NCI-H1417 treated with DMSO at 0.1 percent for 48 hours (cell line): ENCODE measurements at places on chromosomes 3 and 15.

GRCh38 chr3:189143771-189144170, 28.0 kb upstream of the TPRG1 start:
- DNase-seq, result no peak

- no peak for DNase-seq
Observed at GRCh38 chr3:84962415-84962814, 3.6 kb downstream of the CADM2 start.

DNA sequence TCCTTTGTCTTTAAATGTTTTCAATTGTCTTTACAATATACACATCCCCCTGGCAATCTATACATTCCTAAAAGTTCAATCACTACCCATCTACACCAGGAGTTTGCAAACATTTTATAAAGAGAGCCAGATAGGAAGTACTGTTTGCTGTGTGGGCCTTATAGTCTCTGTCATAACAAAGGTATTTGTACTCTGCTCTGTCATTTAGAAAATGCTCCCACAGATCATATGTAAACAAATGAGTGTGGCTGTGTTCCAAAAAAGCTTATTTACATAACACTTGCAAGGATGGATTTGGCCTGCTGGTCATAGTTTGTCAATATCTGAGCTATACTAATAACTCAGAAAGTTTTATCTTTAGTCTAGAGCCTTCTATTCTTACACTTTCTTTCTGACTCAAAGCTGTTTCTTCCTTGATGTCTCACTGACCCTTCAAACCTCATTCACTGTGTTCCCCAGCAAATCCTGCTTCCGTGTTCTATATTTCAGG, 511.9 kb downstream of the GBE1 start:
- no peak for DNase-seq

- DNase-seq, result peak; percentile 18
Observed at GRCh38 chr15:74302821-74303359, 64.6 kb downstream of the CYP11A1 start.

DNA sequence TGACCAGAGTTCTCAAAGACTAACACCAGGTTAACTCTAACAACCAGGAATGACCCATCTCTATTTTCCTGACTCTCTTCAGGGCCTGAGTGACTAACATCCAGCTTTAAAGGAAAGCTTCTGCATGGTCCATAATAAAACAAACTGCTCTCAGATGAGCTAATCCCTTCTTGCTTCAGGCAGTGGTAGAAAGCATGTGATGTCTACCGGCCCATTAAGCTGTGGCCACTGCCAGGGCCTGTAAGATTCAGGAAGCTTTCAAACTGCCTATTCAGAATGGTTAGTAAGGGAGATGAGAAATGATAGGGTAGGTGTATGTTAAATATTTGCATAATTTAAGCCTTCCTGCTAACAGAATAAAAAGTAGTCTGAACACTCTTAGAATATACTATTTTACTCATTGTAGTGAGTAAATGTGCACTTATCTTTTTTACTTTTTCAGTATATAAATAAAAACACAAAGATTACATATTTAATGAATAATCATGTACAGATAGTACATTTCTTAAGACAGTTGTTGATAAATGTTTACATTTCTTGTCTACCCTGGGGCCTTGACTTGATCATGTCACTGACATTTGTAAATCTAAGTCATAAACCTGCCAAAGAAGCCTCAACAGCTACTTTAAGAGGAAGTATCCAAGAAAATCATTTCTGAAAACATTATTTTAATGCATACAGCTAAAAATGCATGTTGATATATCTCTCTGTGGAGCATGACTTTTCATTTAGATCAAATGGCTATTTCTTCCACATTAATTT, 222.0 kb downstream of the MCTP2 start:
- no peak for DNase-seq

GRCh38 chr3:131694376-131694775, 191.6 kb upstream of the MRPL3 start:
- DNase-seq, result no peak

DNA sequence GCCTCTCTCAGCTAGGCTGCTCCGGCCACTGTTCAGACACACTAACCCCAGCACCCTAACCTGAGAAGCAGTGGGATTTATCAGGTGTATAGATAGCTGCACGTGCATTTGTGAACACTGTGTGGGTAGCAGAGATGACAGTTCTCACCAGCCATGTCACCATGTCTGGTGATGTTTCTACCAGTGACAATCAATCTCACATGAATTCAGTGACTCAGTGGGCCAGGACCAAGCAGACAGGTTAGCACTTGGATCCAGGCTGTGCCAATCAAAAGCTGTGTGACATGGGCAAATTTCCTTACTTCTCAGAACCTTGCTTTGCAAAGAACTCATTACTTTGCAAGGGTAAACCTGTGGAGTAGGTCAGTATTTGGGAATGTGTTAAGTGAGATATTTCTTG, 65.3 kb upstream of the GATM start:
- no peak for DNase-seq

DNA sequence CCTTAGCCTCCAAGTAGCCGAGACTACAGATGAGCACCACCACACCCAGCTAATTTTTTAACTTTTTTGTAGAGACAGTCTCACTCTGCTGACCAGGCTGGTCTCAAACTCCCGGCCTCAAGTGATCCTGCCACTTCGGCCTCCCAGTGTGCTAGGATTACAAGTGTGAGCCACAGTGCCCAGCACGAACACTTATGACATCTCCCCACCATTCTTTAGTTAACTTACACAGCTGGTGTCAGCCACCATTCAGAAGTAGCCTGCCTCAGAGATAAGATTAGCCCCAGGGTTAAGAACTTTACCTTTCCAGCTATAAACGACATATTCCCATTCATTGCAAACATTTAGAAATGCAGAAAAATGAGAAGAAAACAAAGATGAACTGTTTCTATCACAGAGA, 58.2 kb downstream of the TRPM7 start:
- DNase-seq, result no peak

DNA sequence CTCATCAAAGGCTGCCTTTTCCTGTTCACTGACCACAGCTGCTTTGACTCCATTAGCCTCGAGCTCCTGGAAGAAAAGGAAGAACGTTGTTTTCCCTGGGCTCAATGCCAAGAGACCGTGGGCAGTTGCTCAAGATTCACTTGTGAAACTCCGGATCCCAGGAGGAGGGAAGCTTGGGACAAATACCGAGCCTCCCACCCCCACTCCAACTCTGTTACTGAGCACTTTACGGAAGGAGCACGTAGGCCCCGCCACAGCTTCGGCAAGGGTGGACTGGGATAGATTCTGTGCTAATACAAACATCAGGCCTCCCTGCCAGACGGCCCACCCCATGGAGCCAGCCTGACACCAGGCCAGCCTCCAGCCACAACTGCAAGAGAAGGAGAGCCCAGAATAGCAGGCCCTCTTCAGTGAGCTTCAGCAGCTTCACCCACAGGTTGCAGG, 10.8 kb upstream of the FANCD2 start:
- no peak for DNase-seq

DNA sequence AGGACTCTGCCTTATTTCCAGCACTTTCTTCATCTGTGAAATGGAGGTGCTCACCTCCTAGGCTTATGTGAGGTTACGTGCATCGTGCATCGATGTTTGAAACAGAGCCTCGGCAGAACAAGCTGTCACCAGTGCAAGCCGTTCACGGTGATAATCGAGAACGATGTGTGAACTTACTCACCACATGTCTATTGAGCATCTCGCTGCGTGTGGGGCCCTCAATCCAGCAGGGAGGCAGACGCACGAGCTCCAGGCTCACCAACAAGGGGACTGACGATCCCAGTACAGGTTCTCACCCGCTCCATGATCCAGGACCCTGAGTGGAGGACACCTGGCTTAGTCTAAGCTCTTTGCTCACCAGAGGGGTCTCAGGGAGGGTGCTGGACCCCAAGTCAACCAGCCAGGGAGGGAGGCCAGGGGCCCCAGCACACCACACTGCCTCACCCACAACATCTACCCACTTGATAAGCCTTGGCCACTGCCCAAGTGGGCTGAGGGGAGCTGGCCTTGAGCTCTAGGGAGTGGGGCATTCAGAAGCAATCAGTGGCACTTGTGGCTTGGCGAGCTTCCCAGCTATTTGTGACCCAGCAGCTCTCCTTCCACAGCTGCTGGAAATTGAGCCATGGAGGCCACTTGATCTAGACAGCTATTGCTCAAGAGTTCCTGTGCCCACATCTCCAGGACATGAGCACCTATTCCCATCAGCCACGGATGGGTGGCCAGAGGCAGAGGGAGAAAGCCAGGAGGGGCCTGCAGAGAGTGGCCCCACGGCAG, 34.4 kb upstream of the SLC6A1 start:
- no peak for DNase-seq

DNA sequence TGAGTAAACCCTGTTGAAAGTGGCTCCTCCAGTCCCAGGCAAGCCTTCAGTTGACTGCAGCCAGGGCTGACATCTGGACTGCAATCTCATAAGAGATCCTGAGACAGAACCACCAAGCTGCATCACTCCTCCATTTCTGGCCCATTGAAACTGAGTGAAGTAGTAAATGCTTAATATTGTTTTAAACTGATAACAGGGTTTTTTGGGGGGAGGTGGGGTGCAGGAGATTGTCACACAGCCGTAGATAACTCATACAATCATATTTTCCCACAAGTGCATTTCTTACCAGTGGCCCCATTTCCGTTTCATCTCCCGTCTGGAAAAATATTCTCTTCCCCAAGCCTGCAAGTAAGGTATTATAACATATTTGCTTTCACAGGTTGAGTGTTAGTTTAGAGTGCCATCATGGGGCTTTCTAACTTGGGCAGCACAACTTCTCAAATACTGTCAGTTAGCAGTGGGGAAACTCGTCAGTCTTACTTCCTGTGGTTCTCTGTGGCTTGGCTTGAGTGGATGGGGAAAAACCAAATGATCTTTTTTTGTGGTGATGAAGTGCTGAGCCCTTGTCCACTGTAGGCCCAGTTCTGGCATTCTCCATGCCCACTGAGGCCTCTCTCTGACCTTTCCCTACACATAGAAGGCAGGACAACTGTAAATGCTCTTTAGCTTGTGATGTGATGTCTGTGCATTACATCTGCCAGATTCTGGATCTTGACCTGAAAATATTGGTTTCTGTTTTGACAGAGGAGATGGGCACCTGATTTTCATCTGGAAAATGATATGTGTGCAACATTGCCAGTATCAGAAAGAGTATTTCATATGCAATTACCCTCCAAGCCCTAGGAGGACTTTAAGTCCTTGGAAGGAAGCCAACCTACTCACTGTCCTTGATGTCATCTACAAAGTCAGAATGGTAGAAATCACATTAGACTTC, 90.1 kb upstream of the BHLHE40 start:
- no peak for DNase-seq

- DNase-seq, result no peak
Observed at GRCh38 chr3:72155391-72156064, 370.6 kb upstream of the PROK2 start.

DNA sequence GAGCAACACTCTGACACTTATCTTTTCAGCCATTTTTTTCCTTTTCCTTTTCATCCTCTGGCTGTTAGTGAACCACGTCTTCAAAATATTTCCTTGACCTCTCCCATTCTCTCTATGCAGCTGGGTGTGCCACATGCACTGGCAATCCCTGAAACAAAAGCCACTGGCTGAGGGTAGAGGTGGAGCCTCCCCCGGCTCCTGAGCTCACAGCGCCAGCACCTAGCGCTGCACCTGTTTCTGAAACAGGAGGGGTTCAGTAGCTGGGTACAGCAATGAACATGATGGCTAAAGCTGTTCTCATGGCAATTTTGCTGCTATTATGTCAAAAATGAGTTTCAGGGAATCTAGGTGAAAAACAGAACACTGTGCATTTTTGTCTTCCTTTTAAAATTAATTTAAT, 314.7 kb upstream of the ATP10A start:
- DNase-seq, result no peak

GRCh38 chr15:52506549-52506948, 22.1 kb downstream of the MYO5A start:
- DNase-seq, result no peak

DNA sequence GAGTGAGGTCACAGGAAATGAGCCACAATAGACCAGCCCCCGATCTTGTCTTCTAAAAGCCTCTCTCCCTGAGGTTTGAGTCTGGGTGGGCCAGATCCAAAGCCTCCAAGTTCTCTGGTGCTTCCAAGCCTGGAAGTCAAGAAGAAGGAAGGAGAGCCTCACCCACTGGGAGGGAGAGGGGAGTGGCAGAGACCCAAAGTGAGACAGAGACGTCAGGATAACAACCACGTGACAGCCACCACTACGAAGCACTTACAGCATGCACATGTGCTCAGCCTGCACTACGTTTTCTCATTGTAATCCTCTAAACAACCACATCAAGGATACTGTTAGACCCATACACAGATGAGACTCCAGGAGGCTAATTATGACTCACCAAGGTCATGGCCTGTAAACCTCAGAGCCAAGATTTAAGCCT, 197.3 kb upstream of the LINGO1 start:
- no peak for DNase-seq

- no peak for DNase-seq
Observed at GRCh38 chr3:167872941-167873340, 137.4 kb downstream of the SERPINI1 start.

DNA sequence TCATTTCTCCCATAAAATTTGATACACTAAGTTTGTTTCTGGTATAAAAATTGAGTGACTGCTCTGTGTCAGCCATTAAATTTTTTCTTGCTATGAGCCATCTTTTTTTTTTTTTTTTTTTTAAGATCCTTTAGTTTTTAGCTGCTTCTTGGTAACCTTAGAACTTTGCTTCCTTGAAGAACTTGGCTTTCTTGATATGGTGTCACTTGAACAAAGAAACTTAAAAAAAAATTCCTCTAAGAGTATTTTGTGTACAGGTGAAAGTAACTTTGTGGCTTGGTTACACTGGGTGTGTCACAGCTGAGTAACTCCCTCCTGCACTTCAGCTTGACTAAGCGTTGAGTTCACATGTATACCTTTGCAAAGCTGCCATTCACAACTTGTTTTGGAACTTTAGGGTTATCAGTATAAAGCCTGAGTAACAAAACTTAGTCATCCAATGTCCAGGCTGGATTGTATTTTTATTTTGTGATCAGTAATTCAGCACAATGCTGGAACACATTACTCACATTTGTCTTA, 6.5 kb downstream of the CHD2 start:
- no peak for DNase-seq

DNA sequence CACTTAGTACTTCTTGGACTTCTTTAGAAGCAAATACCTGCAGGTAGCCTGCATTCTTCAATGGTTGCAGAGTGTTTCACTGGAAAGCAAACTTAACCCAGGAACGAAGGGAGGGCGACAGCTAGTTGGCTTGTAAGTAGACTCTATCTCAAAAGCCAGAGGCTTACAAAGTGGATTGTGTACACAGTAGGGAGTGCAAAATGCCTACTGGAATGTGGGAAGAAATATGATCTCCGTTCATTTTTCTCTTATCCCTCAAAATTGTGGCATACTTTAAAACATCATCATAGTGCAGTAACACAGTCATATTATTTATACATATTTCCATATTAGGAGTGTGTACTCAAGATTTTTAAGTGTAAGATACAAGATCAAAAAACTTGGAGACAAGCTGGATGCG, 155.7 kb downstream of the LIPC start:
- no peak for DNase-seq

DNA sequence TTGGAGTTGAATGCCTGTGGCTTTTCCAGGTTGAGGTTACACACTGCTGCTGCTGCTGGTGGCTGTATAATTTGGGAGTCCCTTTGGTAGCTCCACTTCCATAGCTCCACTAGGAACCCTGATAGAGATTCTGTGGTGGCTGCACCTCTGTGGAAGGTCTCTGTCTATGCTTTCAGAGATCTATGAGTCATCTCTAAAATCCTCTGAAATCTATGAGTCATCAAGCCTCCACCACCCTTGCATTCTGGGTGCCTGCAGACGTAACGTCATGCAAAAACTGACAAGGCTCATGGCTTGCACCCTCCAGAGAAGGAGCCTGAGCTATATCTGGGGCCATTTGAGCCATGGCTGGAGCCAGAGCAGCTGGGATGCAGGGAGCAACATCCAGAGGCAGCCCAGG, 1037.0 kb upstream of the CFAP20DC start:
- no peak for DNase-seq

GRCh38 chr15:35784745-35785144, 238.8 kb upstream of the DPH6 start:
- peak; percentile 99 for DNase-seq
